ENCODE measurements at places on chromosomes 13 and 19.
A peak's percentile ranks its signal among the peaks of the same experiment; 100 is the strongest.

DNA sequence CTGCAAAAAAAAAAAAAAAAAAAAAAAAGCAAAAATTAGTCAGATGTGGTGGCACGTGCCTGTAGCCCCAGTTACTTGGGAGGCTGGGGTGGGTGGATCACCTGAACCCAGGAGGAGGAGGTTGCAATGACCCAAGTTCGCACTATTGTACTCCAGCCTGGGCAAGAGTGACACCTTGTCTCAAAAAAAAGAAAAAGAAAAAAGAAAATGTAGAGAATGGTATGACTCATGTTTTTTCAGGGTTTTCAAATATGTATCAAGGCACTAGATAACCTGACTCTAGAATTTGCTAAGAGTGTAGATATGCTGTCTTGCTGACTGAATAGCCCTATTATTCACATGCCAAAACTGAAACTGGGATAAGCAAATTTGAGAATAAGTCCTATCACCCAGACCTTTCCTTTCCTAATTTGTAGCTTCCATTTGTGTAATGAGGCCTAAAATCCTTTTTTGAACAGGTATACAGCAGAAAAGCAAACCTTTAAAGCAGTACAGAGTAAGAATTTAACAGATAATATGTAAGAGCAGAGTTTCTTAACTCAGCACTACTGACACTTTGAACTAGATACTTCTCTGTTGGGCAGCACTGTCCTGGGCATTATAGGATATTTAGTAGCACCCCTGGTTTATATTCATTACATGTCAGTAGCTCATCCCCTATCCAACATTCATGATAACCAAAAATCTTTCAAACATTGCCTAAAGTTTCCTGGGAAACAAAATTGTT lies 108.6 kb downstream of the ELF1 start:
- no peaks in the 10 kb centered on the region for H3K27me3 ChIP-seq
- H3K27ac ChIP-seq: no peak overlapping the region
- no peak for DNase-seq
- no peak overlapping the region for H3K4me3 ChIP-seq
- no peaks in the 10 kb centered on the region for H3K4me1 ChIP-seq

DNA sequence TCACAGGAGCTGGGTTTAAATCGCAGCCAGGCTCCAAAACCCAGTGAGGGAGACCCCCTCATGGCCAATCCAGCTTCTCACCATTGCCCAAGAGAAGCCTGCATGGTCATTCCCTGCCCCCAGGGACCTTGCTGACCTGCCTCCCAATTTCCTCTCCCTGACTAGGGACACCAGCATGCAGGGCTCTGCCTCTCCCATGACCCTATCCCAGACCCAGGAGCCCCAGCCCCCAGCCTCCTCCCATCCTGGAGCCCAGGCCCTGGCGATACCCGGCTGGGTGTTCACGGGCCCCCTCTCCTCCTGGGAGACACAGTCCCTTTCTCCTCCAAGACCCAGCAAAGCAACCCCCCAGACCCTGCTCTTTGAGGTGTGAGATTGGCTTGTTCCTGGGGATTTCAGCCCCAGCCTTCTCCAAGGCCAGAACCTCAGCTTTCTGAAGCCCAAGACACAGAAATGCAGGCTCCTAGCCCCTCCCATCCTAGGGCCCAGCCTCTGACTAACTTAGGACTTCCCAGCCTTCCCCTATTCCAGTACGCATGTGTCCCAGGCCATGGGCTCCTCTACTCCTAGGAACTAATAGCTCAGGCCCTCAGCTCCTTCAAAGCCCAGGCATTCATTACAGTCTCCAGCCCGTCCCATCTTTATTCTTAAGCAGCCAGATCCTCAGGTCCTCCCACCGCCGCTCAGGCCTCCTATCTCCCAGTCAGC lies 1.1 kb downstream of the GYS1 start:
- no peaks in the 10 kb centered on the region for H3K27me3 ChIP-seq
- H3K36me3 ChIP-seq: peaks cover 22% of the 10 kb centered on the region
- peaks cover 64% of the 10 kb centered on the region for H3K4me1 ChIP-seq
- peak overlapping the region; percentile 72 for H3K4me3 ChIP-seq

- H3K27ac ChIP-seq: no peak overlapping the region
- no peaks in the 10 kb centered on the region for H3K27me3 ChIP-seq
- no peak overlapping the region for H3K4me3 ChIP-seq
- H3K4me1 ChIP-seq: no peaks in the 10 kb centered on the region
- H3K36me3 ChIP-seq: no peaks in the 10 kb centered on the region
These were observed 17.6 kb upstream of the ZNF835 start for GRCh38 chr19:56689198-56689597.

DNA sequence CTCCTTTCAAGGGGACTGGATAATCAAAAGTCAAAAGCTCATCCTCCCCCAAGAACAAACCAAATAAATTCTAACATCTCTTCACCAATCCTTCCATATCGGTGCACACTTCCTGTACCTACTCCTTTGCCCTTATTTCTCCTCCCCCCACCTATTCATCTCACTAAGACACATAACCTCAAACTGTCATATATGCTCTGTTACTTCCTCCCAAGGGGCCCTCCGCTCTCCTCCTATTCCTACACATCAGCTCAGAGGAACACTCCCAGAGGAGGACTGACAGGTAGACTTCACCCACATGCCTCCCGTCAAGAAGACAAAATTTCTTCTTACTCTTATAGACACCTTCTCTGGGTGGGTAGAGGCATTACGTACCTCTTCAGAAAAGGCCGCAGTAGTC lies 48.1 kb downstream of the ZNF93 start:
- H3K4me1 ChIP-seq: no peaks in the 10 kb centered on the region
- no peaks in the 10 kb centered on the region for H3K36me3 ChIP-seq
- no peak for DNase-seq
- H3K27me3 ChIP-seq: peaks cover 24% of the 10 kb centered on the region
- no peak overlapping the region for H3K4me3 ChIP-seq
- no peak overlapping the region for H3K27ac ChIP-seq

- DNase-seq: no peak
- H3K27me3 ChIP-seq: no peaks in the 10 kb centered on the region
- no peak overlapping the region for H3K27ac ChIP-seq
- H3K4me1 ChIP-seq: no peaks in the 10 kb centered on the region
These were observed 1393.3 kb upstream of the ATXN8OS start for GRCh38 chr13:68714292-68714691.

- H3K4me1 ChIP-seq: peaks cover 99% of the 10 kb centered on the region
- DNase-seq: no peak
- H3K36me3 ChIP-seq: no peaks in the 10 kb centered on the region
These were observed 19.3 kb downstream of the COL4A2 start for GRCh38 chr13:110326263-110326904.

DNA sequence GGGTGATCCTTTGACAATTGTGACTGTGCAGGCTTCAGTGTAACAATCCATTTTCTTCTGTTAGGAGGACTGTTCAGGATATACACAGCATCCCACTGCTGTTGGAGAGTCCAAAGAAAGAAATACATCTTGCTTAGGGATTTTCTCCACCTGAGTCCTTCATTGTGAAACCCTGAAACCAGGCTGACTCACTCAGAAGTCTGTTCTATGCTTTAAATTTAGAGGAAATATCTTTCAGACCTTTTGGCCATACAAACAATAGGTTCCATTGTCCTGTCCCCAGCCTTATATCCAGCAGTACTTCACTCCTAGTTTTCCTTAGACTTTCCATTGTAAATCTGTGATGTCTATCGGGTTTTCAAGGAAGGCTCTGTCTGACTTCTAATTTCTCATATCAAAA lies 379.1 kb downstream of the SUCLA2 start:
- peaks cover 4% of the 10 kb centered on the region for H3K27me3 ChIP-seq
- no peaks in the 10 kb centered on the region for H3K4me1 ChIP-seq
- H3K36me3 ChIP-seq: no peaks in the 10 kb centered on the region
- no peak overlapping the region for H3K27ac ChIP-seq
- H3K4me3 ChIP-seq: no peak overlapping the region
- no peak for DNase-seq

- no peaks in the 10 kb centered on the region for H3K36me3 ChIP-seq
- H3K4me1 ChIP-seq: peaks cover 7% of the 10 kb centered on the region
- no peak overlapping the region for H3K27ac ChIP-seq
- H3K27me3 ChIP-seq: no peaks in the 10 kb centered on the region
- no peak overlapping the region for H3K4me3 ChIP-seq
These were observed 92.3 kb upstream of the STARD13 start for GRCh38 chr13:33377825-33378224.

GRCh38 chr19:38841787-38842438 lies 7.9 kb downstream of the HNRNPL start:
- peaks cover 64% of the 10 kb centered on the region for H3K4me1 ChIP-seq
- no peak overlapping the region for H3K4me3 ChIP-seq
- no peak for DNase-seq
- peaks cover 100% of the 10 kb centered on the region for H3K36me3 ChIP-seq

DNA sequence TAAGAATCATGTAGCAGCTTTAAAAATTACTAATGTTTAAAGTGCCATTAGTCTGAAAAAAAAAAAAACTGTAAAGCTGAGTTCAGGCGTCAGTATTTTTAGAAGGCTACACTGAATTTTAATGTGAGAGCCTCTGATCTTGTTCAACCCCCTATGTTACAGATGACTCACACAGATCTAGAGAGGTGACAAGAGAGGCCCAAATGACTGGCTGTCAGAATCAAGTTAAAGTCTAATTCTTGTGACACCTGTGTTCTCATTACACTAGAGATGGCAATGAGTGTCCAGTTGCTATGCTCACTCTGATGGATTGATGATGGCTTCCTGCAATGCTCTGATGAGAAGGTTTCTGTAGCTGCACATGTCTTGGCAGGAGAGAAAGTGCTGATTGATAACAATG lies 203.5 kb upstream of the OBI1 start:
- no peaks in the 10 kb centered on the region for H3K27me3 ChIP-seq
- H3K4me1 ChIP-seq: no peaks in the 10 kb centered on the region
- DNase-seq: no peak
- H3K4me3 ChIP-seq: no peak overlapping the region
- no peaks in the 10 kb centered on the region for H3K36me3 ChIP-seq
- H3K27ac ChIP-seq: no peak overlapping the region

DNA sequence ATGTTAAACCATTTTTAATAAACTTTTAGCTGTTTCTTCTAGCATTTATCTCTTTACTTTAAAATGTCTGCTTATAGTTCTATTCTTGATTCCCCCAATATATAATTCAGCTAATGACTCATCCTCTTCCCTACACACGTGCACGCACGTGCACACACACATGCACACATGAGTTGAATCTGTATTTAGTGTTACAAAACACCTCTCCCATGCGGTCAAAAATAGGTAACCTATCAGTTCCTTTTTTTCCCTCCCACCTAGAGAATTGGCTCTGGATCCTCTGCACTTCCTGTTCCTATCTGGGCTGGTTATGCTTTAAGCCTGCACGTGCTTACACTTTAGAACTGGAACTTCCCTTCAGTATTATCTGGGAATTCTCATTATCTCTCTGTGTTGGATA lies 144.1 kb downstream of the PAN3 start:
- no peaks in the 10 kb centered on the region for H3K4me1 ChIP-seq
- no peak overlapping the region for H3K27ac ChIP-seq
- H3K36me3 ChIP-seq: peaks cover 70% of the 10 kb centered on the region

GRCh38 chr13:109205315-109205714 lies 575.9 kb downstream of the MYO16 start:
- no peaks in the 10 kb centered on the region for H3K27me3 ChIP-seq
- no peak overlapping the region for H3K27ac ChIP-seq
- no peak for DNase-seq
- no peak overlapping the region for H3K4me3 ChIP-seq

DNA sequence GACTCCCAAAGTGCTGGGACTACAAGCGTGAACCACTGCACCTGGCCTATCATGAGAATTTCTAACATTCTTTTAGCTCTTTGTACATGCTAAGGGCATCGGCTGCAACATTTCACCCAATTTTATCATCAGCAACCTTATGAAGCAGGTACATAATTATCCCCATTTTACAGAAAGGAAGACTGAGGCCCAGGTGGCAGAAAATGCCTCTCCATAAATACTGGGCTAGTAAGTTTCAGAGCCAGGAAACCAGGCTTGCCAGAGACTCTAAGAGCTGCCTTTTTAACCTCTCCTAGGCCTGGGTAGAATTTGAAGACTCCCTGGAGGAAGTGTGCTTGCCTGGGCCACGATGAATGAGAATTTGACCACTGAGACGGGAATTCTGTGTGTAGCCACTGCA lies 2.2 kb downstream of the ERCC2 start:
- no peak overlapping the region for H3K4me3 ChIP-seq
- H3K36me3 ChIP-seq: peaks cover 20% of the 10 kb centered on the region
- peaks cover 24% of the 10 kb centered on the region for H3K4me1 ChIP-seq
- no peak for DNase-seq
- H3K27me3 ChIP-seq: no peaks in the 10 kb centered on the region

- no peak overlapping the region for H3K4me3 ChIP-seq
- H3K27me3 ChIP-seq: no peaks in the 10 kb centered on the region
- no peak overlapping the region for H3K27ac ChIP-seq
- H3K4me1 ChIP-seq: no peaks in the 10 kb centered on the region
- no peak for DNase-seq
These were observed 46.2 kb downstream of the FNDC3A start for GRCh38 chr13:49021953-49022352.

GRCh38 chr13:94959626-94960025 lies 247.3 kb upstream of the SOX21 start:
- H3K27me3 ChIP-seq: peaks cover 46% of the 10 kb centered on the region
- H3K4me1 ChIP-seq: no peaks in the 10 kb centered on the region
- H3K27ac ChIP-seq: no peak overlapping the region
- no peak for DNase-seq
- no peak overlapping the region for H3K4me3 ChIP-seq
- H3K36me3 ChIP-seq: no peaks in the 10 kb centered on the region

DNA sequence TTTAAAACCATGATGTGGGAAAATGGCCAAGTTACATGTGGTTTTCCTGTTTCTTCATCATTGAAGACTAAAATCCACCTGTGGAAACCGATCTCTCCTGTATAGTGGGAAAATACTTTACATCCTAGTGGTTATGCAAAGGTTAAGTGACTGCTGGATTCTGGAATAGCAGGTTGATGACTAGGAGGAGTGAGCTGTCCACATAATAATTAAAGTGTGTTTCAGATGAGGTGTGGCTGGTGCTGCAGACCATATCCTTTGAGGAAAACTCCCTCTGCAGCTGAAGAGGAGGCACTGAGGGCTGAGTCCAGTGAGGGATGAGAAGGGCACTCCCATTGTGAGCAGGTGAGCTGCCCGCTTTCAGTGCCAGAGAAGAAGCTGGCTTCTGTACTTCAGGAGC lies 43.2 kb downstream of the DCLK1 start:
- no peak for DNase-seq
- no peaks in the 10 kb centered on the region for H3K36me3 ChIP-seq
- no peaks in the 10 kb centered on the region for H3K27me3 ChIP-seq

- no peak overlapping the region for H3K4me3 ChIP-seq
- H3K4me1 ChIP-seq: no peaks in the 10 kb centered on the region
- H3K36me3 ChIP-seq: peaks cover 7% of the 10 kb centered on the region
- H3K27me3 ChIP-seq: no peaks in the 10 kb centered on the region
- no peak for DNase-seq
These were observed 303.5 kb downstream of the DLEU7 start for GRCh38 chr13:50539791-50540530.

DNA sequence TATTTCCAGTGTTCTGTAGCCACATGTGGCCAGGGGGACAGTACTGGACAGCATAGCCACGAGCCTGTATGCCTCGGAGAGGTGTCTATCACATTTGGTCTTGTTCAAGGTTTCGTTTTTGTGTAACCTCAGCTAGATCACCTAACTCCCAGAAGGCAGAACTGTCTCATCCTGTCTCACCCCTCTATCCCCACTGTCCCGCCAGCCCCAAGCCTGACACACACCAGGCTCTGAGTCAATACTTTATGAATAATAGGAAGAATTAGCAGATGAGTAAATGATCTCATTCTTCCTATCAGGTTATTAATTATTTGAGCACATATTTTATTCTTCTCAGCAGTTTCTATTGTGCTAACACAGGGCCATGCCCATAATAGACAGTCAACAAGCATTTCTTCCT lies 132.2 kb downstream of the NUFIP1 start:
- DNase-seq: no peak
- no peaks in the 10 kb centered on the region for H3K36me3 ChIP-seq
- peaks cover 29% of the 10 kb centered on the region for H3K4me1 ChIP-seq
- H3K27me3 ChIP-seq: no peaks in the 10 kb centered on the region

All from left ventricle myocardium inferior (tissue), 1 donor.